ENCODE measurements at places on chromosomes 3 and 15.

GRCh38 chr15:88993662-88994061 lies 80.5 kb upstream of the MFGE8 start:
- no peak for DNase-seq

DNA sequence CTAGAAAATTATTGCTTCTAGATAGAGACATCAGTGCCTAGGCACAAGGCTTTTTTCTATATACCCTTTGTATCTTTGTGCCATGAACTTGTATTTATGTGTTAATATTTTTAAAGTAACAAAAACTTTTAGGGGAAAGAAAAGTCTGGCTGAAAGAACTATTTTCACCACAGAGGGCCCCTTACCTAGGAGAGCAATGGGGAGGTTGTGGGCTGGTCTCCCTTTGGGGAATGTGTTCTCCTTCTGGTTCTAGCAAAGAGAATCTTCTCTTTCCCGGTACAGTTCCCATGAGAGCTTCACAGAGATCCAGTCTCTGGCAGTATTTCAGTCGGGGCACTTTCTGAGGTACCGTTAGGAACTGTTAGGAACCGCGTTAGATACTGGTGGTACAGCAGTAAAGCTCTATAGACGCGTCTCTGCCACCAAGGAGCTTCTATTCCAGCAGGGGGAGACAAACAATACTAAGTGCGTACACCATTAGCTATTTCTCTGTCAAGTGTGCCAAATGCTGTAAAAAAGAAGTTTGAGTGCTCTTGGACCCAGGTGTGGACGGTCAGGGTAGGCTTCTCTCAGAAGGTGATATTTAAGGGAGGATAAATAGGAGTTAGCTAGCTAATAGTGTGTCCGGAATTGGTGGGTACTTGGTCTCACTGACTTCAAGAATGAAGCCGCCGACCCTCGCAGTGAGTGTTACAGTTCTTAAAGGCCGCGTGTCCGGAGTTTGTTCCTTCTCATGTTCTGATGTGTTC lies 4.6 kb upstream of the EPB42 start:
- peak; percentile 60 for DNase-seq

DNA sequence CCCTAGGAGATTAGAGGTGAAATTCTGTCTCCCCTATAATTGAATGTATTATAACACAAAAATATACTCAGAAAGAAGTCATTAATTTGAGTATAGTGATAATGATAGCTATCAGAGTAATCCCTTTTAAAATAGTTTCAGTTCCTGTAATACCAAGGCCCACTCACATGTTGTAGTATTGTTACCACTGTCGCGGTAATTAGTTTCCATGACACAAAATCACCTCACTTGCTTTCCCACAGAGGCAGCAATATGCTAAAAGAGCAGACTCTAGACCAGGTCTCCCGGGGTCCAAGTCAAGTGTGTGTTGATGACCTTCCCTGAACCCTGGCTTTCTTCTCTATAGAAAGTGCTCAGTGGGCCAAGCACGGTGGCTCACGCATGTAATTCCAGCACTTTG lies 39.5 kb upstream of the NSMCE3 start:
- DNase-seq: no peak

GRCh38 chr3:44109771-44110361 lies 131.8 kb upstream of the TOPAZ1 start:
- DNase-seq: peak; percentile 57

Measured in COR-L47 (cell line).